Stimulated activated CD4-positive, alpha-beta T cell treated with anti-CD3 and anti-CD28 coated beads, Interleukin-2, amount 100 ng/mL, for 48 hours (primary cell): ENCODE measurements at places on chromosomes 12 and 14.

- DNase-seq: no peak
Observed at GRCh38 chr14:97442363-97442762, 645.2 kb downstream of the VRK1 start.

GRCh38 chr14:65927931-65928356, 515.4 kb downstream of the FUT8 start:
- DNase-seq: peak; percentile 59

GRCh38 chr14:99728981-99729451, 44.9 kb downstream of the CYP46A1 start:
- no peak for DNase-seq

DNA sequence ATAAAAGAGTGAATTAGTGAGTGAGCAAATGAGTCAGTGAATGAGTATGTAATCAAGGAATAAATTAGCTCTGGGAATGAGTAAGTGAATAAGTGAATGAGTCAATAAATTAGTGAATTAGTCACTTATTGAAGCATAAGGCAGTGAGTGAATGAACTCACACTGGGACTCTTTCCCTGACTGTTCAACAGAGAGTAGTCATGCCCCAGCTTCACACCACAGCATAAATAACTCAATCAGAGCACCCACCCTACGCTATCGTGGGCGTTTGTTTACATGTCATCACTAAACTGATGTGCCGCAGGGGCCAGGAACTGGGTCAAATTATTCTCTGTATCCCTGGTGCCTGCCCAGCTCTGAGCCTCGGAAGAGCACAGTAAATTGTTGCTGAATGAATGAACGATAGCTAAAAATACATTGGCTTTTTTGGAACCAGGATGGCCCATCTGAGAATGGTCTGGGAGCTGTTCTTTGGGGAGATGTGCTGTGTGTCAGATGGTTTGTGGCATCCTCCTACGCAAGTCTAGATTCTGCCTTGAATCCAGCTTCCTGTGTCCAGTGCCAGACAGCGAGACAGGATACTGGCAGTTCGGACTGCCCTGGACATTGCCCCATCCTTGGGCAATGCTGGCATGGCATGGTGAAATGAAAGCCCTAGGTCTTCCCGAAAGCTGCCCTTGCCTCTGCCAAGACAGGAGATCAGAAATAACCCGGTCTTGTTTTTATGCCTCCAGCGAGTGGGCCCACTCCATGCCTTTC, 98.0 kb upstream of the RTL1 start:
- no peak for DNase-seq

DNA sequence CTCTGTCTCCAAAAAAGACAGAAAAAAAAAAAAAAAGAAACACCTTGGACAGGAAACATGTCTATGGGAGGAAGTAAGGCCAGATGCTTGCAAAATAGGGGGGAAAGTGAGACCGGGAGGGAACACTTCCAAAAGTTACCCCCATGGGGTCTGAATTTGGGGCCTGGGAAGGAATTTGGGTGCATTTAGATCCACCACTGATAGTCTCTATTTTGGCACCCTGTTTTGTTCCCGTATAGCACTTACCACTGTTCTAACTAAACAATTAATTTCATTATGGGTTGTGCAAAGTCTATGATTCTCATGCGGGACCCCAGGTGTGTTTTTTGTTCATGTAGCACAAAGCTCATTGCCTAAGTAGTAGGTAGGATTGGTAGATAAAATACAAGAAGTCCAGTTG, 1.4 kb upstream of the MLEC start:
- DNase-seq: no peak

DNA sequence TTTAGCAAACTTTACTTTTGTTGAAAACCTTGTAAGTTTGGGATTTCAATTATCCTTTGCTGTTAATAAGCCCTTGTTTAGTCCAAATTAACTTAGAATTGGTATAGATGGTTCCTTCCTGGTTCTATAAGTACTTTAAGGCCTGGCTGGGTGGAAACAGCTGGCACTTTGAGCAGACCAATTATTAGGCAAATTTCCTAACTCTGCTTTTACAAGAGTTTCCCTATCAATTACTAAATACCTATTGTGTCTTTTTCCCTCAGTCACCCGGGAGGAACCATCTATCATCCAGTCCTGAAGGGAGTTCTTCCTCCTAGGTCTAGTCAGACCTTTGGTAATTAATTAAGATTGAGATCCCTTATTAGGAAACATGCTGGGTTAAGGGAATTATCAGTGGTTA, 138.0 kb downstream of the SLC38A6 start:
- DNase-seq: no peak

GRCh38 chr12:45231515-45232145, 15.7 kb downstream of the ANO6 start:
- no peak for DNase-seq
